ENCODE measurements at places on chromosomes 16 and 17. TPM values are rescaled to one million over a fixed set of nuclear protein-coding genes. Genes with fewer than 3 reads are reported as not detected.

XAF1 gene
- total RNA-seq = 9.4 TPM

DNA sequence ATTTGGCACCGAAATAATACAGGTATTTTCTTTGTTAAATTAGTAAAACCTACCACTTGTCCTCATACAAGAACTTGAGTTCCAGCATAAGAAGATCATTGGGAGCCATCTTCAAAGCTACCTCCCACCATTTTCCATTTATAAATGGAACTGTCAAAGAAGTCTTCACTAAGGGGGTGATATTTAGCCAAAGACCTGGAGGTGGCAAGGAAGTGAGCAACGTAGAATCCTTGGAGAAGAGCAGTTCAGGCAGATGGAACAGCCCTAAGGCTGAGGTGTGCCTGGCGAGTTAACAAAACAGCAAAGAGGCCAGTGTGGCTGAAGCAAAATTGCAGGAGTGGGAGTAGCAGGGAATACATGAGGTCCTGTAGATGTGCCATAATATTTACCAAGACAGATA, 1.8 kb downstream of the KCNJ16 start:
- no peak for DNase-seq

C16orf96 gene
- total RNA-seq = 0.24 TPM

GRCh38 chr17:3724378-3725077, 825 bp downstream of the HASPIN start:
- no peak for DNase-seq

CDH8 gene
- not detected for total RNA-seq

ACSM2A gene
- not detected for total RNA-seq

LRRC37A gene
- 0.90 TPM for total RNA-seq

TMIGD1 gene
- not detected for total RNA-seq

DNA sequence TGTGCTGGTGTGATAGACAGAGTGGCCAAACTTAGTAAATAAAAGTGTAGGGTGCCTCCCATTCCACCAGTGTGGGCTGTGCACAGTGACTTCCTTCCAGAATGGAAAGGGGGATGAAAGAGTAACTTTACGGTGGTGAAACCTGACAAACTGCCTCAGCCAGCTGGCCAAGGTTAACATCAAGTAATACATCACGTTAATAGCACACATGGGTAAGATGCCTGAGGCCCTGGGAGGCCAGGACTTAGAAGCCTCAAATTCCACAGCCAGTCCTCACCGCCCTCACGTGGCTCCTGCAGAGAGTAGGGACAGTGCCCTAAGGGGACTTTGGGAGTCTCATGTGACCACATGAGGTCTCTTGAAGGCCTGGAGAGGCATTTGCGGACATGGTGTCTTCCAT, 14.1 kb downstream of the RMI2 start:
- no peak for DNase-seq

KRTAP9-8 gene
- not detected for total RNA-seq

GRCh38 chr17:76384987-76385891, 830 bp downstream of the SPHK1 start:
- DNase-seq = peak; percentile 85

ABCA6 gene
- 41.9 TPM for total RNA-seq

DNA sequence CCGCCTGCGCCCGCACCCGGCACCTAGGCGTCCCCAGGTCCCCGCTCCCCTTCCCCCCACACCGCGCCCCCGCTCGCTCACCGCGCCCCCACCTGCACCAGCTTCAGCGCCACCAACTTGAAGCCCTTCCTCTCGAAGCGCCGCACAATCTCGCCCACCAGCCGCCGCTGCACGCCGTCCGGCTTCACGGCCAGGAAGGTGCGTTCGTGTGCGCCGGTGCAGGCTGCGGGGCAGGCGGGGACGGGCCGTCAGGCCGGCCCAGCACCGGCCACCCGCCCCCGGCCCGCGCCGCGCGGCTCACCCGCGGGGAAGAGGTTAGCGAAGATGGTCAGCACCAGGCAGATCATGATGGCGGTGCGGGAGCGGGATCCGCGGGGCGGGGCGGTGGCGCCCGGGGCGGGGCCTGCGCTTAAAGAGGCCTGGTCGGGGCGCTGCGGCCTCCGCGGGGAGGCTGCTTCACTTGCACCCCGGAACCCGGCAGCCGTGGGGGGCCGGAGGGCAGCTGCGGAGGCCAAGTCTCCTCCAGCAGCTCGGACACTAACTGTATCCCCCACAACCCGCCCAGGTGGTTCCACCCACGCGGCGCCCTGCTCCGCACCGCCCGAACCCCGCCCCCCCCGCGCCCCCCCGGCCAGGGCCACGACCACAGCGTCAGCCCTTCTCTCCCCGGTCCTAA, at the start of gene NME3:
TSS of gene NME3 (minus strand) at position 356 of the 676 bp plus-strand sequence. CDS start at position 347, 9 bp downstream.
- peak; percentile 77 for DNase-seq

DNA sequence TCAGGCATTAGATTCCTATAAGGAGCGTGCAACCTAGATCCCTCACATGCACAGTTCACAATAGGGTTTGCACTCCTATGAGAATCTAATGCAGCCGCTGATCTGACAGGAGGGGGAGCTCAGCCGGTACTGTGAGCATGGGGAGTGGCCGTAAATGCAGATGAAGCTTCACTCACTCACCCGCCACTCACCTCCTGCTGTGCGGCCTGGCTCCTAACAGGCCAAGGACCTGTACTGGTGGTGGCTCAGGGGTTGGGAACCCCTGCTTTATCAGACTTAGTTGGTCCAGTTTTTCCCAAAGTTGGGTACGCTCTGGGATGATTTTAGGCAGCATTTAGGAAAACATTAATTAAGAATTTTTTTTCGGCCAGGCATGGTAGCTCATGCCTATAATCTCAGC, 103.8 kb downstream of the MARF1 start:
- no peak for DNase-seq

TBC1D28 gene
- not detected for total RNA-seq

GRCh38 chr16:66168777-66169176, 197.7 kb upstream of the CDH5 start:
- DNase-seq = peak; percentile 36

All from right atrium auricular region (tissue), 2 donors.